ENCODE measurements at places on chromosomes 6 and 20.

DNA sequence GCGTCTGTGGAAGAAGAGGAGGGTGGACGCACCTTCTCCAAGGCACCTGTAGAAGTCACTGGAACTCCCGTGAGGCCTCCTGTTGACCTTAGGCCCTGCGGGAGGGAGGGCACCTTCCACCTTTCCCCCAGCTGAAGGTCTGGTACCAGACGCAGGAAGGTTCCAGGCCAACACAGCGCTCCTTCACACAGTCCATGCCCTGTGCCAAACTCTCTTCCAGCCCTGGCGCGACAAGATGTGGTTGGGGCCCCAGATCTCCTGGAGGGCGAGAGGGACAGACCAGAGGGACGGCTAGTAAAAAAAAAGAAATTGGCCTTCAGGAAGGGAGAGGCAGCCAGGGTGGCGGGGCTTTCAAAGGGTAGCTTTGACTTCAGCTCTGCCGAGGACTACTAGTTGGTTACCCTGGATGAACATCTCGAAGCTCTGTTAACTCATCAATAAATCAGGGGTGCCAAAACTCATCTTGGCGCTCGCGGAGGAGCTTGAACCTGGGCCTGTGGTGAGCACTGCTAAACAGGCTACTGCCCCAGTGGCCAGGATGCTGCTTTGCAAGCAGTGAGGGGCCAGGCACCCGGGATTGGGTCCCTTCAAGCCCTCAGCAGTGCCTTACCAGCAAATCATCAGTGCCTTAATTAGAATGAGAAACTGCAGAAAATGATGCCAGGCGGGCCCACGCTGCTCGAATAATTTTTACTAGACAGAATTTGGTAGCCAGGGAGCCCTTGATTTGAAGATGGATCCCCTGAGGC lies 14.9 kb downstream of the AARS2 start:
- no peak for DNase-seq

- peak; percentile 57 for DNase-seq
Measured at GRCh38 chr20:56411759-56412472, at the start of gene CASS4. CASS4 (plus strand) TSS chr20:56412260; CDS start chr20:56412459, 199 bp downstream.

DNA sequence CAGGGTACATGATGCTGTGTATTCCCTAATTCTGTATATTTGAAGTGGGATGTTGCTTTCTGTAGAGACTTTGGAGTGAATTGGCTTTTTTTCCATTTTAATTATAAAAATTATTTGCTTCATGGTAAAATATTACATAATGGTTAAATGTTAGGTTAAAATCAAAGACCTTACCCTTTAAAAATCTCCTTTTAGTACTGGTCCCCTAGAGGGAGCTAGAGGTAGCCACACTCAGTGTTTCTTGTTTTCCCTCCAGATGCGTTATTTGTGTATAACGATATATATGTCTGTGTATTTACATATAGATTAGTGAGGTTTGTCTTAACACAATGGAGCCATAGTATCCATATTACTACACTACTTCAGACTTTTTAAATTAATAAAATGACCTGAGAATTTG lies 146.7 kb downstream of the PLCB4 start:
- no peak for DNase-seq

DNA sequence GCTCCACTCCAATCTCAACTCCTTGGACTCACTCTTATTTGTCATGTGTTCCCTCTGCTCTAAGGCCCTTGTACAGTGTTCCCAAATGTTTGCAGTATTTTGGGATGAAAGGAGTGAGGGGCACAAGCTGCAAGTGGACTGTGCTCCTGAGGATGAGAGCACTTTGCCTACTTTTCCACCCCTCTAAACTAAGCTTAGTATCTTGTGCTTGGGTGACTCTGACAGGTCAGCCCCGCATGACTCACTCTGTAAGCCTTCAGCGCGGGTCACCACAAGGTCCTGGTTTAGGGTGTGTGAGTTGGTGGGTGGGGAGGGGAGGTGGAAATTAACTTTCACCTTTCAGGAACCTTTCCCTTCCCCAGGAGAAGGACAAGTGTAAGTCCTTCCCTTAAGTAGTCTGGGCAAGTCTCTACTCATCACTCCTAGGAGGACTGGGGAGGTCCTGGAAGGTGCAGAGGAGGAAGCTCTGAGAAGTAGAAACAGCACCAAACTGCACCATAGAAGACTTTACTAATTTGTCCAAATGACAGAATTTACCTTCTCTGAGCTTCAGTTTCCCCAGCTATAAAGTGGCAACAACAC lies 68.8 kb upstream of the EPB41L1 start:
- peak; percentile 17 for DNase-seq

- no peak for DNase-seq
Measured at GRCh38 chr6:70638468-70638867, 29.2 kb upstream of the SMAP1 start.

- no peak for DNase-seq
Measured at GRCh38 chr20:42098418-42098817, 480.2 kb upstream of the CHD6 start.

DNA sequence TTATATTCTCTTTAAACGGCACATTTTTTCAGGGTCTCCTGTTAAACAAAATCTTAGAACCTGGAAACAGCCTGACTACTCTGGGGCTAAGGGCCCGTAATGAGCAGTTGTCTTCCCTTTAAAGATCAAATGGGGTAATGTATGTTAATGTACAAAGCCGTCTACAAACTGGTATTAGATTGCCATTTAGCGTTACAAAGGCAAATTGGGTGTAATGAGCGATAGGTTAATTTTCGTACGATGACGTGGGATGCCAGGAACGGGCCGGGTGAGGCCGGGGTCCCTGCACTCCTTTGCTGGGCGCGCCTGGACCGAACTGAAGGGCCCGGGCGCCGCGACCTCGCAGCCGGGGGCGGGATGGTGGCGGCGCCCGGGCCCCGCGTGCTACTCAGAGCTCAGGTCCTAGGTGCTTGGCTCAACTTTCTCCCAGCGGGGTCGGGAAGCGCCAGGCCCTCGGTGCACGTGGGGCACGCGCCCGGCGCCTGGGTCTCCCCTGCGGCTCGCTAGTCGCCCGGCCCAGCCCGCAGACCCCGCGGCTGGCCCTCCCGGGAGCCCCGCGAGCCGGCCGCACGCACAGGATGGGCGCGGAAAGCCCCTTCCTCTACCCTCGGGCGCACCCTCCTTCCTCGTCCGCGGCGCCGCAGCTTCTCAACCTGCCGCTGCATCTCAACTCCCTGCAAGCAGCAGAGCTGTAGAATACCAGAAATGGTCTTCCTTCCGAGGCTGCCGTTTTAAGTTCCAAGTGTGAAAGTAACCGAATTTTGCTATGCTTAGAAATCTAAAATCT lies 5.9 kb downstream of the NKX2-4 start:
- no peak for DNase-seq

- DNase-seq: peak; percentile 40
Measured at GRCh38 chr6:147022041-147022440, 182.2 kb upstream of the STXBP5 start.

- no peak for DNase-seq
Measured at GRCh38 chr6:46222286-46222685, 51.5 kb upstream of the ENPP5 start.

Measured in non-pigmented ciliary epithelial cell (primary cell).